CD4-positive, alpha-beta T cell treated with Interleukin-12 subunit alpha and Interleukin-12 subunit beta, for 1 hour (primary cell): ENCODE measurements at places on chromosomes 13 and 19.

- DNase-seq = peak; percentile 54
Measured at GRCh38 chr19:18208098-18208951, 4.5 kb upstream of the RAB3A start.

DNA sequence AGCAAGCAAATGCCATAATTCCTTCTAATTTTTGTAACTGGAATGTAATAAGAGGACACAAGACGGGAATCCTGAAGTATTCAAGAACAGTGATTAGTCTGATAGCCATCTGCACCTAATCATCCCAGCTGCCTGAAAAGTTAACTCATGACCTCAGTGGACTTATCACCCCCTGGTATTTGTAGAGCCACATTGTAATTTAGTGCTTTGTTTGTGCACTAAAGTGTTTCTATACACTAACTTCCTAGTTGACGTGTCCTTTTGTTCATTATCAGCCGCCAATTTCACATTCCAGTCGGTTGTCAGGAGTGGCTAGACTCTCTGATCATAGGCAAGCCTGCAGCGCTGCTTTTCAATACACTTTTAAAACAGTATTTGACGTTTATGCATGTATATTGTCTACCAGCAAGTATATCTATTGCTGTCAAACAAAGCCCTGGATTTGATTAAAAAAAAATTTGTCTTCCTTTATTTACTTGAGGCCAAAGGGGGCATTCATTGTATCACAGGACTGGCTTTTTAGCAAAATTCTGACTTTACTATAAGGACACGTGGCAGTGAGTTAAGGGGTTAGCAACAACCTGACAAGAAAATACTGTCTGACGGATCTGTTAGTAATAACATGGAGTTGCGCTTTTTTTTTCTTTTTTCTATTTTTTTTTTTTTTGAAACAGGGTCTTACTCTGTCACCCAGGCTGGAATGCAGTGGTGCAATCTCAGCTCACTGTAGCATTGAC is 10.4 kb upstream of the SOX21 start:
- no peak for DNase-seq

DNA sequence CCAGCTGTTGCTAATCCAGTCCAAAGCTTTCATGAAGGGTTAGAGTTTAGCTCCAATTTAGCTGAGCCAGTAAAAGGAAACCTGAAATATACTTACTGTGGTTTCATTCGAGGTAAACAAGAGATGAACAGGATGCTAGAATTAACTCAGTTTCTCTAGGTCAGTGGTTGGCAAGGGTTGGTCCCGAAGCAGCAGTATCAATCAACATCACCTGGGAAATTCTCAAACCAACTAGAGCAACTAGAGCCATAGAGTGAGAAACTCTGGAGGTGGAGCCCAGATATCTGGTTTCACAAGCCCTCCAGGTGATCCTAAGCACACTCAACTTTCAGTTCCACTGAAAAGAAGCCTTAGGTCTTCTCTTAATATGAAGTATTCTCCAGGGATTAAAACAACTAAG is 376.7 kb downstream of the OXGR1 start:
- DNase-seq = no peak

- no peak for DNase-seq
Measured at GRCh38 chr13:24122569-24122968, 38.0 kb upstream of the SPATA13 start.

DNA sequence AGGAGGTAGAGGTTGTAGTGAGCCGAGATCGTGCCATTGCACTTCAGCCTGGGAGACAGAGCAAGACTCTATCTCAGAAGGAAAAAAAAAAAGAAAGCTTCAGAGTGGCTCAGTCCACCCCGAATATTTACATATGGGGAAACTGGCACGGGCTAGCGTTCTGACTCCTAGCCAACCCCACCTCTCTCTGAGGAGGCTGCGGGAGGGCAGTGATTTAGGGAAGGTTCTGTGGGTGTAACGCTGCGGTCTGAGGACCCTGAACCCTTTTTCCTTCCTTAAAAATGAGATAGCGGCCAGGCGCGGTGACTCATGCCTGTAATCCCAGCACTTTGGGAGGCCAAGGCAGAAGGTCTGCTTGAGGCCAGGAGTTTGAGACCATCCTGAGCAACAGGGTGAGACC is 5.0 kb downstream of the LRRC25 start:
- peak; percentile 20 for DNase-seq

DNA sequence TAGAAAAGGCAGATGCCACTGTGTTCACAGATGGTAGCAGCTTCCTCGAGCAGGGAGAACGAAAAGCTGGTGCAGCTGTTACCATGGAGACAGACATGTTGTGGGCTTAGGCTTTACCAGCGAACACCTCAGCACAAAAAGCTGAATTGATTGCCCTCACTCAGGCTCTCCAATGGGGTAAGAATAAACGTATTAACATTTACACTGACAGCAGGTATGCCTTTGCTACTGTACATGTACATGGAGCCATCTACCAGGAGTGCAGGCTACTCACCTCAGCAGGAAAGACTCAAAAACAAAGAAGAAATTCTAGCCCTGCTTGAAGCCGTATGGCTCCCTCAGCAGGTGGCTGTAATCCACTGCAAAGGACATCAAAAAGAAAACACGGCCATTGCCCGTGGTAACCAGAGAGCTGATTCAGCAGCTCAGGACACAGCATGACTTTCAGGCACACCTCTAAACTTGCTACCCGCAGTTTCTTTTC is 197.7 kb downstream of the ZNF737 start:
- no peak for DNase-seq

GRCh38 chr13:95926231-95926630 is 127.0 kb downstream of the UGGT2 start:
- DNase-seq = no peak

GRCh38 chr13:110593430-110594130 is 21.8 kb upstream of the NAXD start:
- peak; percentile 52 for DNase-seq

GRCh38 chr19:45876411-45877197 is 9.3 kb downstream of the IRF2BP1 start:
- peak; percentile 13 for DNase-seq

GRCh38 chr19:55679343-55680257 is 4.6 kb downstream of the EPN1 start:
- DNase-seq = no peak

DNA sequence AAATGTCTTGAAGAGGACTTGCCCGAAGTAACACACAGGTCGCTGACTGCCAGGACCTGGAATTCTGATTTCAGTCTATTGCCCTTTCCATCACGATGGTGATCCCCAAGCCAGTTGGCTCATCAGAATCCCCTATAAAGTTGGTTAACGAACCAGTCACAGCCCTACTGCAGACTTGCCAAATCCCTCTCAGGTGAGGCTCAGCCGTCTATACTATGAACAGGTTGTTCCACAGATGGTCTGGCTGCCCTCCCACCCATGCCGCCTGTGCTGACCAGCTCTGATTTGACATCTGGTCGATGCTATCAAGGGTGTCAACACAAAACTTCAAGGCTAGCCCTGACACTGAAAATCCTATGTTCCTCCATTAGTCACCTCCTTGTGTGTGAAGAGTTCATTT is 90.0 kb downstream of the RNASEH2B start:
- no peak for DNase-seq

DNA sequence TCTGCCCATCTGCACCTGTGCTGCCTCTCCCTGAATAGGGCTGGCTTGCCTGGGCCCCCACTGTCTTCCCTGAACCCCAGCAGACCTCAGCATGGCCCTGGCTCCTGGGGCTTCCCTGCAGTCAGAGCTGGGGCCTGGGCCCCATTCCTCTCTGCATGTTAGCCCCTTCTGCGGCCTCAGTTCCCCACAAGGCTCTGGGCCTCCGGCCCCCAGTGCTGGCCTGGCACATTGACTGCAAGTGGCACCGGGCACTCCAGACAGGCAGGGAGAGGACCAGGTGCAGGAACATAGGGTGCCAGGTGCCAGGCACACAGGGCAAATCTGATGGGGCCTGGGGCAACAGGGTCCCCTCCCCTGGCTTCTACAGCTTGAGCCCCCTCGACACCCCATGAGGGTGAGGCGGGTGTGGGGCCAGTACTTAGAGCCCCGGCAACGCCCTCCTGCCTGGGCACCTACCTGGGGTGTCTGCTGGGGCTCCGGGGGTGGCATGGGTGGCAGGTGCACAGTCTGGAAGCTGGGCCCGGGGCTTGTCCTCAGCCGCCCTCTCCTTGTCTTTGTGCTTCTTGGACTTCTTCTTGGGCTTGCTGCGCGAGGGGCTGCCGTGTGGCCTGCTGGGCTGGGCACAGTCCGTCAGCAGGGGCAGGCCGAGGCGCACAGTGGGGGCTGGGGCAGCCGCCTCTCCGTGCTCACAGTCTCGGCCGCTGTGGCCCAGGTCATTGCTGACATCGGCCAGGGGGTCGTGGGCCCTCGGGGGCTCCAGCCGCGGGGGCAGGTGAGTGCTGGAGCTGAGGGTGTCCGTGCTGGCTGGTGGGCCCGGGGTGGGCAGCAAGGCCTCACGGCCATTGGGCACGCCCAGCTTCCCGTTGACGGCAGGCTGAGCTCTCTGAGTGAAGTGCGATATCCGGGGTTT is 12.3 kb upstream of the ISYNA1 start:
- no peak for DNase-seq

DNA sequence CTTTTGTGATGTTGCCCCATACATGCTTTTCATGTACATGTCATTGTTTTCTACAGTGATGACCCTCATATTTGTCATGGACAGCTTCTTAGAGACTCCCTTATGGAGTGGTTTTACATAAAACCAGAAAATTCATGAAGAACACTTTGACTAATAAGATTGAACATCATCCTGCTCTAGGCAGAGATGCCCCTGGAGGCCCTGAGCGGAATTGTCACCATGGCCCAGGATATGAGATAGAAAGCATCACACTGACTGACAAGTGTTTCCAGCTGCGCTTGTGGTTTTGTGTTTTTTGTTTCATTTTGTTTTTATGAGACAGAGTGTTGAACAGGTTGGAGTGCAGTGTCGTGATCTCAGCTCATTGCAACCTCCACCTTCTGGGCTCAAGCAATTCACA is 22.2 kb downstream of the ZNF701 start:
- no peak for DNase-seq

DNA sequence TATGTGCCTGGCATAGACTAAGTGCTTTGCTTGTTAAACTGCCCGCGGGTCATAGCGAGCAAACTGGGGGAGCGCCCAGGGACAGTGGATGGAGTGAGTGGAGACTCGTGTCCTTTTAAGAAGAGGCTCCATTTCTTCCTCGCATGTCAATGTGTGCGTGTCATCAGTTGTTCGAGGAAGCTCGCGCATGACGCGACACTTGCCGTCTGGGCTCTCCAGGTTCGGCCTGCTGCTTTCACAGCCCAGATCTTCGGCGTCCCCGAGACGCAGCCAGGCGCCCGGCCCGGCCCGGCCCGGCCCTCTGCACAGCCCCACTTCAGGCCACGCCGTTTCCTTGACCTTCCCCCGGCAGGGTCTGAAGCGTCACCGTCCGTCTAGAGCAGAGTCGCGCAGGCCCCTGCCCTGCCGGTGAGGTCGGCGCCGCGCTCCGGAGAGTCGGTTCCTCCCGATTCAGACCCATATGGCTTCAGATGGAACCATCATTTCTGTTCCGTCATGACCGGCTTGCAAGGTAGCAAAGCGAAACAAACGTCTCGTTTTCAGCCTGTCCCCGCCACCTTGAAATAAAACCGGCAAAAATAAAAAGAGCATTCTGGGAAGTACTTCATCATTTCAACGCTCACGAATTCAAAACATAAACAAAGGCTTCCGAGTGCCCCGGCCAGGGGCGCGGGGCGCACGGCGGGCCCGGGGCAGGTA is 599 bp upstream of the ARHGEF7 start:
- peak; percentile 16 for DNase-seq

- no peak for DNase-seq
Measured at GRCh38 chr13:67175836-67176459, 54.2 kb downstream of the PCDH9 start.

DNA sequence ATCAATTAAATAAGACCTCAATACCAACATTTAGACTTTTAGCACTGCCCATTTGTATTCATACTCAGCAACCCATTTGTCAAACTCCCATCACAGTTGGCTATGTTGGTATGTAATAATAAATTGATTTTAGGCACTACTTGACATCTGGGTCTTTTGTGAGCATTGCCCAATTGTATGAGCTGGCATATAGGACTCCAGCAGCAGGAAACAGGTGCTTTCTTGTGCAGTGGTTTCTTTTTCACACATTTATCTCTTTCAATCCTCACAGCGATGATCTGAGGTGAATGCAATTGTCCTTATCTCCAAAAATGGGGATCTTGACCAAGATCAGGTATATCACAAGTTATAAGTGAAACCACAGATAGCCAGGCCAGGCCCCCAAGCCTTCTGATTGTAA is 96.9 kb upstream of the OXGR1 start:
- no peak for DNase-seq

DNA sequence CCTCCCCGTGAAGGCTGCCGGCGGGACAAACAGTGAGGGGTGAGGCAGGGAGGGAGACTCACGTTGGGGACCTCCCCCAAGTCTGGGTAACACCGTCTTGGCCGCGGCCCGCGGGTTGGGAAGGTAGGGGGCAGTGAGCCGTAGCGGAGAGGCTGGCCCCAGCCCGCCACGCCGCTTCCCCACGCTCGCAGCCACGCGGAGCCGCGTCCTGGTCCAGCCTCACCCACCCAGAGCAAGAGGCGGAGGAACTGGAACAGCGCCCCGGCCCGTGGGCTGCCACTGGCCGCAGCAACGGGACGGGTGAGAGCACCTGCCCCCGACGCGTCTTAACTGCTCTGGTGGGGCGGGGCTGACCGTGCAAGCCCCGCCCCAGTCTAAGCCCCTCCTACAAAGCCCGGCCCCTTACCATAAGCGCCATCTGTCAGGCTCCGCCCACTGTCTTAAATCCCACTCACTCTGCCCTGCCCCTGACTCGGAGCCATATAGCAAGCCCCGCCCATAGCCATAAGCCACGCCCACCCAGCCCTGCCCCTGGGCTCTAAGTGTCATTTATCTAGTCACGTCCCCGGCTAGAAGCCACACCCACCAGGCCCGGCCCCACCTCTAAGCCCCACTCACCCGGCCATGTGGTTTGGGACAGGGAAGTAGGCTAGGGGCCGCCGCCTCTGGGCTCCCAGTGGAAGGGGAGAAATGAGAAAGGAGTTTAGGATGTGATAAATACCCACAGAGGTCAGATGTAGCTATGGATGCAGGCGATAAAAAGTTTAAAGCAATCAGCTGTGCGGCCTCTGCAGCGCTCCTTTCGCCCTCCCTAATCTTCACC is 2.1 kb upstream of the CCL25 start:
- DNase-seq = peak; percentile 88

DNA sequence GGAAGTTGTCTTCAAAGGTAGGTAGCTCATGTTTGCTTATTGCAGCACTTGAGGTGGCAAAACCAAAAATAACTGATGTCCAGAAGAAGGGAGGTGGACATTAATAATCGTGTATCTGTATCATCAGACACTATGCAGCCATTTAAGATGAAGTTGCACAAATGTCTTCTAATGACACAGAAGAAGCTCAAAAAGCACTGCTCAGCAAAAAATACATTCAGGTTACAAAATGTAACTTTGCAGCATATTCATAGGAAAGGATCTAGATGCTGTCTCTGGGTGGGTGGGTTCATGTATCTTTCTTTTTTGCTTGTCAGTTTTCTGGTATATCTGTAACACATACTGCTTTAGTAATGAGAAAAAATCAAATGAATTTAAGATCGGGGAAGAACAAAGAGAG is 247.8 kb downstream of the DNAJC15 start:
- DNase-seq = no peak
